HTR-8/SVneo (cell line): ENCODE measurements at places on chromosomes 7 and 10.

DNA sequence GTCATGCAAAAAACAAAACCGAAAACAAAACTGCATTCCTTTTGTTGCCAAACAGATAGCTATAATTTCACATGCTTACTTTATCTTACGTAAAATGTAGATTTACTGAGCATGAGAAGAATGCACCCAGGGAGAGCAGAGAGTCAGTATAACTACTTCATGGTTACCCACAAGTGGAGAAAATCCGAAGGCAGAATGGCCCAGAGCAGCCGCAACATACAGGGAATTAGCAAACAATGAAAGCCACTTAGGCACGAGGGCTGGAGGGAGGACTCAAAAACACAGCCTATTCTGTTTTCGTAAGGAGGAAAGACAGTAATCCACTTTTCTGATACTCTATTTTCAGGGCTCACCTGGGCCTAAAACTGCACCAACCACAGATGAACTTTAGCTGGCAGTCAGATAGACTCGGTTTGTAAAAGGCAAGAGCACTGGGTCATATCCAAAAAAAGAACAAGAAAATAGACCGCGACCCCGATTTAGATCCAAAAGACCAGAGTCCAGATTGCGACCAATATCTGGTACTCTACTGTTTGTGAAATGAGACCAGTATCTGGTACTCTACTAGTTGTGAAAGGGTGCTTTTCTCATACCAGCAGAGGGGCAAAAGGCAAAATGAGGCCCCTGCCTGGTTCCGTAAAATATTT lies 1.3 kb downstream of the ITPRIP start:
- DNase-seq, result no peak

DNA sequence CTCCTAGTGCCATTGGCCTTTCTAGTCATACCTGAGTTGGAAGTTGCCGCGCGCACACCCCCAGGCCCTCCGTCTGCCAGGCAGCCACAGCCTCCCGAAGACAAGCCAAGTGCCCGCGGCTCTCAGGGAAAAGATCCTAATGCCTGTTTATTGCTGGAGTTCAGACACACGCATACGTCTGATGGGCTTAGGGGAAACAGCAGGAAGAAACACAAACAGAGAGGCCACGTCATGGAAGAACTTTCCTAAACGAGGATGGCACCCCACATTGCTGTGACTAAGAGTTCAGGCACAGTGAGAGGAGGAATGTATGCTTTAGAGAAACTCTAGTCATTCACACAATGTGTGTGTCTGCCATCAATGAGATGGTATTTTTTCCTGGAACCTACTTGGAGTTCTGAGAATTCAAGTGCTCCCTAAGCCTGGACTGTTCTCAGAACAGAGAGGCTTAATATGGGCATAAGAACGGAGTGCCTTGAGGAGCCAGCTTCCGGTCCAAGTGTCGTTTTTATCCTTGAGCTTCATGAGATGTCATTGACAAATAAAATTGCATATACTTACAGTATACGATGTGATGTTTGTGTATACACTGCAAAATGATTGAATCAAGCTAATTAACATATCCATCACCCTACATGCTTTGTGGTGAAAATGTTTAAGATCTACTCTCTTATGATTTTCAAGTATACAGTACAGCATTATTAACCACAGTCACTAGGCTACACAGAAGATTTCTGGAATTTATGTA lies 11.6 kb upstream of the RBP3 start:
- DNase-seq, result no peak

DNA sequence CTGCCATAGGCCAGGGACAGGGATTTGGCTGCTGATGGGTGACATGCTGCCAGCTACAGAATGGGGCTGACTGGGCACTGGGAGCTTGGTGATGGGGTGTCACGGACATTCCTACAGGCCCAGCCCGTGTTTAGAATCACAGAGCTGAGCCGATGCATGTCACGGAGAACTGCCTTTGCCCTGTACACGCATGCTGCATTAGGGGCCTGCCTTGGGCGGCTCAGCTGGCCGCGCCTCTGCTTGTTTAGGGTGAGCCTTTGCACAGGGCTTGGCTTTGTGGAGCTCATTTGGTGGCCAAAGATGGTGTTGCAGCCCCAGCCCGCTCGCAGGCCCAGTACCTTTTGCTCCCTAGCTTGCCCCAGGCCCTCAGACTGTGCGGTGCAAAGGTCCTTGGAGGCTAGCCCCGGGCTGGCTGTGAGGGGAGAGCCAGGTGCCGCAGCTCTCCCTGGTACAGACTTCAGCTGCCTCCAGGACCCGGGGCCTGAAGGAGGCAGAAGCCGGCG lies 108.4 kb upstream of the BTBD16 start:
- DNase-seq, result no peak

- no peak for DNase-seq
Measured at GRCh38 chr7:1395211-1396070, 63.8 kb downstream of the MICALL2 start.

DNA sequence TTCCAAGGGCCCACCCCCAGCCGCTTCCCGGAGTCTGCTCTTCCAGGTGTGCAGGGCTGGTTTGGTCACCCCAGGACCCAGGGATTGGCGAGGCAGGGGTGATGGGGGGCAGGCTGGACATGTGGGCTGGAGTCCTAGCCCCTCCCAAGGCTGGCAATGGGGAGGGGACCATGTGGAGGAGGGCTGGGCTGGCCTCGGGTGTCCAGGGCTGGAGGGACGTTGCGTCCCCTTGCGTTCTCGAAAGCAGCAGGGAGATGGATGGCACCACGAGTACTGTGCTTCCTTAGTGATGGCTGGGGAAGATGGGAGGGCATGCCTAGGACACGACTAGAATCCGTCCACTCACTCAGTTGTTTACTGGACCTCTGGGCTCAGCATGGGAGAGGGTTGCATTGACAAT lies 532.5 kb upstream of the FOXK1 start:
- DNase-seq, result no peak

GRCh38 chr7:91789086-91789485 lies 91.4 kb downstream of the MTERF1 start:
- no peak for DNase-seq

DNA sequence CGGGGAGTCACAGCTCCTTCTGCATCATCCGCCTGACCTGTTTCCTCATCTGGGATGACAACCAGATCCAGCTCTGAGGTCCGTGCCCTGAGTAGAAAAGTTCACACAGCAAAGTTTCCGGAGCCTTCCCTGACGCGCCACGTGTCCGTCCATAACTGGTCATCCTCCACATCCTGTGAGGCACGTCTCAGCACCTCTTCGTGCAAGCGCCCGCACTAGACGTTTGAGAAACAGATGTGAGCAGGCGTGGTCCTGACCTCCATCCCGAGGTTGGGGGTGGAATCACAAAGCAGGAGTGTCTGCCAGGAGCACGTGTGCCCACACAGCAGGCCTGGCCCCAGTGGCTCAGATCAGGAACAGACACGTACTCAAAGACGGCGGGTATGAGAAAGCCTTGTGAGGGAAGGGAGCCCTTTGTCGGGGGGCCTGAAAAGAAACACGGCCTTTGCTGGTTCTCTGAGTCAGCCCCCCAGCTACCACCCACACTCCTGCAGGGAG lies 520.8 kb downstream of the DNAJB6 start:
- DNase-seq, result no peak

DNA sequence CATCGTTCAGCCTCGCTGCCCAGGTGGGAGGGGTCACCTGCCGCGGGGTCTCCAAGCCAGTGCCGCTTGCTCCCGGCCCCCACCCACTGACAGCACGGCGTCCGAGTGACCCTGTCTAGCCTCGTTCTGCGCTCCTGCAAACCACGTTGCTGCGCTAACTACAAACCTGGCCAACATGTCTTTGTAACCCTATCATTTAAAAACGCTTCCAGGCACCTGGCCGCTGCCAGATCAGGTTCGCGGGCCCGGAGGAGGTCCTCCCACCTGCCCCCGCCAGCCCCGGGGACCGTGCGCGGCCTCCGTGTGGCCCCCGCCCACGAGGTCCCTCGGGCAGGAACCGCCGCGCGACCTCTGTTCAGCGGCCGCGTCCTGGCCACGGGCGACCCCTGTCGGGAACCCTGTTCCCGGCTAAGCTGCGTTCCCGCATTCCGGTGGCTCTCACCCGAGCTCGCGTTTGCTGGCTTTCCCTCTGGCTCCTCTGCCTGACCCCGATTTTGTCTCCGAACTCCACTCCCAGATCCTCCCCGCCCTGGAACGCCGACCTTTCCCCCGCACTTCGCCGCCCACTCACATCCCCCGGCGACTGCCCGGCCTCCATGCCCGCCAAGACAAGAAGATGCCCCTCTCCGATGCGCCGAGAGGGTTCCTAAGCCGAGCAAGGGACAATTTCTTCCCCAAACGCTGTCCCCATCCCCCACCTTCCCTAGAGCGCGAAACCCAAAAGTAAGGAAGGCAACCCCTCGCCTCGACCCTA lies 2.4 kb downstream of the SFMBT2 start:
- DNase-seq, result peak; percentile 60

GRCh38 chr10:127405221-127405620 lies 143.9 kb upstream of the NPS start:
- peak; percentile 5 for DNase-seq

DNA sequence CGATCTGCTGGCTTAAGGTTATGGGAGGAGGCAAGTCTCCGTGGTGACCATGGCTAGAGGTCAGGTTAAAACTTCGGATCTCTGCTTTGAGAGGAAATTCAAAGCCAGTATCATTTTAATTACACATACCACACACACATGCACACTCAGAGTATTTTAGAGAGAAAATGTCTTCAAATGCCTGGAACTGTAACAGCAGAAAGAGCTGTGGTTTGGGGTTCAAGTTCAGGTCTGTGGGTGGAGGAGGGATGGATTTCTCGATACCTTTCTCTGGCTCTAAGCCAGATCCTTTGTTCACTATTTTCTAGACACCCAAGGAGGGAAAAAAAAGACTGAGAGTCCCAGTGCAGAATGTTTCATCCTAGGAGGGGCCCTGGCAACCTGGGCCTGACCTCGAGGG lies 32.5 kb downstream of the ARL3 start:
- DNase-seq, result no peak

DNA sequence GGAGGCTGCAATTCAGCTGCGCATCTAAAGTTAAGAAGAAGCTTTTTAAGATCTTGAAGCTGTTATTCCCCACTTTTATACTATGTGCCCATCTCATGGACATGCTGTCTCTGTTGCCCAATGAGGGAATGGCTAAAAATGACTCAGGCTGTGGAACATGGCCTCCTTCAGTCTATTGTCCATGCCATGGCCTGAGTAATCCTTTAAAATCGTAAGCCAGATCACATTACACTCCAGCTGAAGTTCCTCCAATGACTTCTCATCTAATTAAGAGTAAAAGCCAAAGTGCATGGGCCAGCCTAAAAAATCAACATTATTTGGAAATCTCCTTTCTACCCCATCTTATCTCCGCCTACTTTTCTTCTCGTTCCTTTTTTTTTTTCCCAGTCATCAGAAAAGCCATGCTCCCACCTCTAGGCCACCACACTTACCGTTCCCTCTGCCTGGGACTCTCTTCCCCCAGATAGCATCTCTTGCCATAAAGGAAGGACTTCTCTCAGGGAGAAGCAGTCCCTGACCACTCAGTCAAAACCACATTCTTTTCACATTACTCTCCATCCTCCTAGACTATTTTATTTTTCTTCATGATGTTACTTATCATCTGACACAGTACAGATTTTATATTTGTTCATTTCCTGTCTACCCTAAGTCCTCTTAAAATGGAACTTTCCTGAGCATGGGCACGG lies 337.4 kb downstream of the PRPF18 start:
- peak; percentile 48 for DNase-seq

DNA sequence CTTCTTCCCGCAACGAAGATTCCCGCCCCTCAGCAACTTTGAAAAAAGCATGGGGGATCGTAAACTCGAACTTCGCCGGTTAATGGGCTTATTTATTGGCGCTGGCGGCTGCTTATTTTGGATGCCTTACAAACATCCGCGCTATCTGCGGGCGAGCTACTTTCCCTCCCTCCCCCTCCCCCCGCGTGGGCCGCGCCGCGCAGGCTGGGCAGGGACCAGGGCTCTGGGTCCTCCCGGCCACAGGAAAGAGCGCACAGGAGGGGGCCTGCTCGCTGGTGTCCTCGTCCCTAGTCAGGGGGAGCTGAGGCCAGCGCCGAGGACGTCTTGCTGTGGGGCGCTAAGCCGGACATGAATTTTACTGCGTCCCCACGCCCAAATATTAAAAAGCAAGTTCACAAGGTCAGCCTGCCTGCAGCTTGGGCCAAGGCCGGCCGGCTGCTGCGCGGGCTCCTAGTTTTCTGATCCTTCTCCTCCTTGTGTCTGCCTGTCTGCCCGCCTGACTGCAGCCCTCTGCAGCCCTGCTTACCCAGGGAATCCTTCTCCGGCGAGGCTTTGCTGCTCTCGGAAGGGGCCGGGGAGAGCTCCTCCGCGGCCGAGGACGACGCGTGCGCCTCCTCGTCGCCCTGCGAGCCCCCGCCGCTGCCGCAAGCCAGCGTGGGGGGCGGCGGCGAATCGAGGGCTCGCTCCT lies 1.2 kb downstream of the HOXA10 start:
- no peak for DNase-seq

- DNase-seq, result no peak
Measured at GRCh38 chr10:58282615-58283014, 13.7 kb downstream of the CISD1 start.

DNA sequence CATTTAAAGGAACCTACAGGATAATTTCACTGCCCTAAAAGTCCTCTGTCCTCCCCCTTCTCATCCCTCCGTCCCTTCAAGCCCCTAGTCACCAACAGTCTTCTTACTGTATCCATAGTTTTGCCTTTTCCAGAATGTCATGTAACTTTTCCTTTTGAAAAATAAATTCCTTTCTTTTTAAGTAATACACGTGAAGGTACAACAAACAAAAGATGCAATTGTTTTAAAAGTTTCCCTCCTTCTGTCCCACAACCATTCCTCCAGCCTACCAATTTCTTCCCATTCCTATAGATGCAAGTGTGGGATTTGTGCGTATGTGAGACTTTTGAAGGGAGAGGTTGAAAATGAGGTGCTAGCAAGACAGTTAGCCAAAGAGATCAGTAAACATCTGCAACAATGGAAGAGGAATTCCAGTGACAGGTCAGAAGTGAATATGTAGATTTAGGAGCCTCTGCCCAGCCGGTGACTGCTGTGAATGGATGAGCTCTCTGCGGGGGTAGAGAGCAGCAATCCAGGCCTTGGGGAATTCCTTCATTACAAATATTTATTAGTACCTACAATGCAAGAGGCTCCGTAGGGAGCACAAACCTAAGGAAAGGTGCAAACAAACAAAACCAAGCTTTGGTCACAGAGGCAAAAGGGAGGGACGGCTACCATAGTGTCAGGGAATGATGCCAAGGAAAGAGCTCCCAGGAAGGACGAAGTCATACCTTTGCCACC lies 243.6 kb downstream of the SKIDA1 start:
- DNase-seq, result no peak

- DNase-seq, result no peak
Measured at GRCh38 chr10:112535531-112535951, 88.5 kb downstream of the VTI1A start.
